AG08396 (cell line): ENCODE measurements at places on chromosomes 2 and 18.

GRCh38 chr18:24651434-24651833 is 191.0 kb downstream of the HRH4 start:
- no peak for DNase-seq

GRCh38 chr2:102788885-102789260 is 27.0 kb downstream of the TMEM182 start:
- DNase-seq, result no peak

GRCh38 chr2:155895016-155895415 is 437.5 kb downstream of the NR4A2 start:
- no peak for DNase-seq

GRCh38 chr2:173417802-173418201 is 63.1 kb downstream of the CDCA7 start:
- DNase-seq, result no peak

DNA sequence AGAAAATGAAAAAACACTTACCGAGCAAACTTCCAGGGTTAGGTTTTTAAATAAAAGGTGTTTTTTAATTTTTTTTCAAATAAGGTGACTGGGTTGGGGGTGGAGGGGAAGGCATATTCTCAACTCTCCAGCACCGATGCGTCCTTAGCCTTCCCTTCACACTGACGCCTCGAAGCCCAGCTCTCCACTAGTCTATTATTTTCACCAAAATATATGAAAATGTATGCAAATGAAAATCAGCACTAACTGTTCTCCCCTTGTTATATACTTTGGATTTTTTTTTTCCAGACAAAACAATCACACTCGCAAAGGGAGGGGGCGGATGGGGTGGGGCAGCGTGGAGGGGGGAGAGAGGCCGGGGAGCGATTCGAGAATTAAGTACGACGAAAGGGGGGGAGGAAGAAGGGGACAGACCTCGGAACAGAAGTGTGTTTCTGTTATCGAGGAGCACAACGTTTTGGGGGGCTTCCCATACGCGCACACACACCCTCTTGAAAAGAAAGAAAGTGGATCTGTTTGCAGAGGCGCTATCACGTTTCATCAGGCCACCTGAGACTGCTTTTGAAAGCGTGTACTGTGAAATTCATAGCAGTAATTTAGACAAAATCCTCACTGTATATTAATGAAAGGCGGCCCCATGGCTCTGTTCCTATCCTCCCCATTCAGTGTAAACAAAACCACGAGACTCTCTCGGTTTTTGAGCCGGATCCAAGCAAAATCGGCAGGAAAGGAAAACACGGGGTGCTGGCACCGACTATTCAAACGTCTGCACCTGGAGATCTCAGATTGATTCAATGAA is 2.4 kb upstream of the POU3F3 start:
- peak; percentile 5 for DNase-seq
